Stimulated activated CD4-positive, alpha-beta T cell treated with anti-CD3 and anti-CD28 coated beads, TNF-alpha, amount 100 ng/mL, for 24 hours (primary cell): ENCODE measurements at places on chromosomes 16 and 17.

DNA sequence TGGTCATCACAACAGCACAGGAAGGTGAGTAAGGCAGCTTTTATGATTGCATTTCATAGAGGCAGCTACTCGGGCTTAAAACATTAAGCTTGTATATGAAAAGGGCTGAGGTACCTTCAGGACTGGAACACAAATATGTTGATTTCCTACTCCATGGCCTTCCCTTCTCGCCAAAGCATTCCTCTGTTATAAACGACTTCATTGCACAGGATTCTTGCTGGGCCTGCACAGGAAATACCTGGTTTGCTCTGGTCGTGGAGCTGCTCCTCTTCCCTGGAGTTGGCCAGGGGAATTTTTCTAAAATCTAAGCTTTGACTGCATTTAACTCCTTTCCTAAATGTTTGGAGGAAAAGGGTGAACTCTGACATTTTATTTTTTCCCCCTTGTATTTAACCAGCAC, 49.0 kb downstream of the CHD9 start:
- no peak for DNase-seq

DNA sequence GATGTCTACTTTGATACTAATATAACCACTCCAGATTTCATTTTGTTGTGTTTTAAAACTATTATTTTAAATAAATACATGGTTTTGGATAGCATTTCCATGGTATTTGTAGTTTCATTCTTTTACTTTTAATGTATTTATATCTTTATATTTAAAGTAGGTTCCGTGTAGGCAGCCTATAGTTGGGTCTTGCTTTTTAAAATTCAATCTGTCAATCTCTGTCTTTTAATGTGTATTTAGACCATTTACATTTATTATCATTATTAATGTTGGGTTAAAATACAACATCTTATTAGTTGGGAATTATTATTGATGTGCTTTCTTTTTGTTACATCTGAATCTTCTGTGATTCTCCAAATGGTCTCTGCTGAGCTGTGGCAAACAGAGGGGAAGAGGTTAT, 412.1 kb downstream of the NPIPA7 start:
- DNase-seq: no peak

- no peak for DNase-seq
Observed at GRCh38 chr16:82533189-82533588, 93.6 kb upstream of the CDH13 start.

GRCh38 chr16:85393674-85394451, 219.3 kb upstream of the GSE1 start:
- DNase-seq: peak; percentile 34

- no peak for DNase-seq
Observed at GRCh38 chr17:15431196-15431595, 36.2 kb downstream of the CDRT4 start.

GRCh38 chr16:9964426-9964825, 217.8 kb downstream of the GRIN2A start:
- DNase-seq: no peak

DNA sequence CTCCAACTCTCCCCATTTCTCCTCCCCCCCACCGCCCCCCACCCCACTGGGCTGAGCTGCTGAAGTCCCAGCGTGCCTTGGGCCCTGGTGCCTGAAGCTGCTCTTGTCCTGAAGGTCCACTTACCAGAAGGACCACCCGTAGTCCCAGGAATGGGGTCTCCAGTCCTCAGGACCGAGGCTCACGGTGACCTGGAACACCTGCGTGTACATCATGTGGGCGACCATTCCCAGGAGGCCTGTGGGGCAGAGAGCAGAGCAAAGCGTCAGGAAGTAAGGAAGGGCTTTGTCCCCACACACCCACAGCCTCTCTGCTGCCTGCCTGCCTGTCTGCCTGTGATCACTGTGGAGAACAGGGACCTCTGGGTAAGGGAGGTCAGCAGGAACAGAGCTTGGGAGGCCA, 218.7 kb downstream of the GSG1L start:
- DNase-seq: no peak
